AG09319 (cell line): ENCODE measurements at places on chromosomes 2 and 18.

DNA sequence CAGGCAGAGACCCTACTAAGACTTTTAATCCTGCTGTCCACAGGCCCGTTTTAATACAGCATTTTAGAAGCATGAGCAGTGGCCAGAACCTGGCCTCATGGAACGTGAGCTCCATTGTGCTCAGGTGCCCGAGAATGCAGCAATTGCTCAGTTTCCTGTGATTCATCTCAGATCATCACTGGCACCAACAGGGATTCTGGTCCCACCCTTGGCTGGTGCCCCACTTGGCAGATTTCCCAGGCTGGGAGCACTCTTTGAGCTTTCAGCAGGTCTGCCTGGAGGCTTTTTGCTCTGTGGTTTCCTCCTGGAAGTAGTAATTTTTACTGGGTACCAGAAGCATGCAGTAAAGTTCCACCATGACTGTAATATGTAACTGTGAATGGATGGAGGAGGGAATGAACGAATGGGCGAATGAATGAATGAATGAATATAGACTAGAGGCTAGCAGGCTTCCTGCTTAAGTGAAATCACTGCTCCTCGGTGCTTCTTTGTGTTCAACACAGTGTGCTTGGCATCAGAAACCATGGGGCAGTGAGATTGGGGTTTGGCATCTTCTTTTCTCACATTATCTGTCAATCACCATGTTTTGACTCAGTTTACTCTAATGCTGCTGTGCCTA, 312.9 kb downstream of the PRKCE start:
- peak; percentile 61 for DNase-seq

- no peak for DNase-seq
Observed at GRCh38 chr2:60331115-60331809, 222.2 kb downstream of the BCL11A start.

- no peak for DNase-seq
Observed at GRCh38 chr2:159612255-159612901, 4.0 kb downstream of the BAZ2B start.

- DNase-seq, result no peak
Observed at GRCh38 chr2:188085421-188085820, 206.3 kb upstream of the GULP1 start.

DNA sequence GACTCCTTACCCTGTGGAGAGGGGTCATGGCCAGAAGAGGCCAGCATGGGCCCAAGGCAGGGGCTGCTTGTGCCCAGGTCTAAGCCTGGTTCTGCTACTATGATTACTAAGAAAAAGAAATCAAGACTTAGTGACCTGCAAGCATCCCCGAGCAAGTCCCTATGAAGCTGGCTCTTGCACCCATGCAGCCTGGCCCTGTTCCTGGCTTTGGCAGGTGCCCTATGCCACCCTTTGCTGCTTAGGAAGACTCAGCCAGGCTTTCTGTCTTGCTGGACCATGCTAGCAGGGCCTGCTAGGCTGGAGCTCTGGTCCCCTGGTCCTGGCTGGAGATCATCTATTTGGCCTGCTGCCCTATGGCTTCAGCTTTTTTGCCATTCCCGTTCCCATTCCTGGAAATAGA, 309.4 kb upstream of the EPAS1 start:
- DNase-seq, result no peak

- no peak for DNase-seq
Observed at GRCh38 chr2:21097331-21097730, 26.4 kb upstream of the TDRD15 start.

DNA sequence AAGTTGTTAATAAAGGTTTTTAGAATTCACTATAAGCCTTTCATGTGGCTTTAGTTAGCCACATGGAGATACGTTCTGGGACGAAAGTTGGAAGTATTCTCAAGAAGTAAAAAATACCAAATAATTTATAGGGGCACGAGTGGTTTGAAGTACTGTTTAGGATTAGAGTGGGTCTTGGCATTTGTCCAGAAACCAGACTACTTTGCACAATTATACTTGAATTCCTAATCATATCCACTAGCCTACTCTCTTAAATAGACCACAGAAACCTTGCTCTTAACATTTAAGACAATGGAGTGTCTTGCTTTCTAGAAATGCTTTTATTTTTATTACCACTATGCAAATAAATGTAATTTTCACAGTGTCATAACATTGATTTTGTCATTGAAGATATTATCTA, 44.6 kb downstream of the UBE2E3 start:
- DNase-seq, result no peak

GRCh38 chr2:20523073-20523798, 76.4 kb downstream of the RHOB start:
- DNase-seq, result no peak

- no peak for DNase-seq
Observed at GRCh38 chr2:195694553-195694952, 37.5 kb downstream of the SLC39A10 start.

DNA sequence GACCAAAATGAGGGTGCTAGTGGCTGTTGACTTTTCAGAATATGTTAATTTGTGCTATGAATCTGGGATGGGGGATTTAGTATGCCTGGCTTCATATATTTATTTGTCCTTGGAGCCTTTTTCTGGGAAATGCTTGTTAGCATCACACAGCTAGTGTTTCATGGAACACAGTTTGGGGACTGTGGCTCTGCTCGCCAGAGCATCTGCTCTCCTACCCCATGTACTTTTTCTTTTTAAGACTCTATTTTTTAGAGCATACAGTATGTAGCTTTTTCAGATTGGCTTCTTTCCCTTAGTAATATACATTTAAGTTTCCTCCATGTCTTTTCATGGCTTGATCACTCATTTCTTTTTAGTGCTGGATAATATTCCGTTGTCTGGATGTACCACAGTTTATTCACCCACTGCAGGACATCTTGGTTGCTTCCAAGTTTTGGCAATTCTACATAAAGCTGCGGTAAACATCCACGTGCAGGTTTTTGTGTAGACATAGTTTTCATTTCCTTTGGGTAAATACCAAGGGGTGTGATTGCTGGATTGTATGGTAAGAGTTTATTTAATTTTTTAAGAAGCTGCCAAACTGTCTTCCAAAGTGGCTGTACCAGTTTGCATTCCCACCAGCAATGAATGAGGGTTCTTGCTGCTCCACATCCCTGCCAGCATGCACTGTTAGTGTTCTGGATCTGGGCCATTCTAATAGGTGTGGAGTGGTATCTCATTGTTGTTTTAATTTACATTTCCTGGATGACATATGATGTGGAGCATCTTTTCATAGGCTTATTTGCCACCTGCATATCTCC, 44.1 kb downstream of the EFR3B start:
- no peak for DNase-seq

DNA sequence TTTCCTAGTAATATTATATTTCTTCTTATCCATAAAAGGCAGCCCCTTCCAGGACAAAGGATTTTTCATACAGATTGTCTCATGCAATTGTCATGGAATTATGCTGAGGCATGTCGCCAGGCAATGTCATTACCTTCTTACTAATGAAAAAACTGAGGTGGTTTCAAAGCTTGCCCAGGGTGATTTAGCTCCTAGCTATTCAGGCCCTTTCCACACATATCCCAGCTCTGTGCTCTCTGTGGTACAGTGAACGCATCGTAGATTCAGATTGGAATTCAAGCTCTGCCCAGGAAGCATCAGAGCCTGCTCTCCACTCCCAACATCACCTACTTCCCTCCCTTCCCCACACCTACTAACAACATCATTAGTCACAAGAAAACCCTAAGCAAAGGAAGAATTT, 60.1 kb downstream of the ATP8B1 start:
- DNase-seq, result peak; percentile 36

DNA sequence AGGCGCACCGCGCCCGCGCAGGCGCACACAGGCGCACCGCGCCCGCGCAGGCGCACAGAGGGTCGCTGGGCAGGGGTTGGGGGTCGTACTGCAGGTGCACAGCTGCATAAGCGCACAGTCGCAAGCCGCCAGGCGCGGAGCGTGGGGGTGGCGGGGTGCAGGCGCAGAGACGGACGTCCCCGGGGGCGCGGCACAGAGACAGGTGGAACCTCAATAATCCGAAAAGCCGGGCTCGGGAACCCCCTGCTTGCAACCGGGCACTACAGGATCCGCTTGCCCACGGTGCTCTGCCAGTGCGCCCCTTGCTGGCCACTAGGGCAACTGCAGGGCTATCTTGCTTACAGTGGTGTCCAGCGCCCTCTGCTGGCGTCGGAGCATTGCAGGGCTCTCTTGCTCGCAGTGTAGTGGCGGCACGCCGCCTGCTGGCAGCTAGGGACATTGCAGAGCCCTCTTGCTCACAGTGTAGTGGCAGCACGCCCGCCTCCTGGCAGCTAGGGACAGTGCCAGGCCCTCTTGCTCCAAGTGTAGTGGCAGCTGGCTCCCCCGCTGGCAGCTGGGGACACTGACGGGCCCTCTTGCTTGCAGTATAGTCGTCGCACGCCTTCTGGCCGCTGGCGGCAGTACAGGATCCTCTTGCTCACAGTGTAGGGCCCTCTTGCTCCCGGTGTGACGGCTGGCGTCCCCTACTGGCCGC, 34.9 kb downstream of the FAM110C start:
- no peak for DNase-seq

- no peak for DNase-seq
Observed at GRCh38 chr2:190062053-190062452, 476 bp downstream of the MSTN start.

DNA sequence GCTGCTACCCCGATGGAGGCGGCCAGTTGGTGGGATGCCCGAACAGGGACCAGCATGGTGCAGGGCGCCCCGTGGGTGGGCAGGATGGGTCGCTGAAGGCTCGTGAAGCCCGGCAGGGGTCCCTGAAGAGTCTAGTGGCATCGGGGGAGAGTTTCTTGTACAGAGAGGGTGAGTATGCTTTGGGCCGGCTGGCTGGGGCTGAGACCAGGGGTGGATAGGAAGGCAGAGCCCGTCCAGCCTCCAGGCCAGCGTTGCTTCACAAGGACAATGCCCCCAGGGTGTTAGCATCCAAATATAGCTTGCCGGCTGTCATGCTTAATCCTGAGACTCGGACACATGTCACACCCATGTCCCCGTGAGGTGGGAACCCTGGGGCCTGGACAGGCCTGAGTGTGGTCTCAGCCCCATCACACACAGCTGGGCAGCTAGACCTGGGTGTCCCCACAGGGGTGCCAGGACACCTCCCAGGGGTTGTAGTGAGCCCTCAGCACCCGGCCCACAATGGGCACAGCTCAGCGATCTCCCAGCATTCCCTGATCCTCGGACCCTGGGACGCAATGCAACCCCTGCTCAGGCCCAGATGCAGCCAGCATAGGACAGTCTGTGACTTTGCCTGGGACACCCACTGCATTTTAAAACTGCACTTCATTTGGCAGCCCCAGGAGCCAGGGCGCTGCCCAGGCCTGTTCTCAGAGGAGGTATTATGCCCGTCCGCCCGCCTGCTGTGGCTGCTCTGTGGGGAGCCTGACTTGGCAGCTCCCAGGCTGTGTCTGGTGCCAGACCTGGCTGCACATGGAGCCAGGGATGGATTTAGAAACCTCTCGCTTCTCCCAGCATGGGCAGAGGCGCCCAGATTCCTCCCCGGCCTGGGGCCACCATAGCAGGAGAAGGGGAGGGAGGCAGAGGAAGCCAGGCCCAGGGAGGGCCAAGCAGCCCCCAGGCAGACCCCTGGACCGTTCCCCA, 36.4 kb downstream of the RAMP1 start:
- no peak for DNase-seq

DNA sequence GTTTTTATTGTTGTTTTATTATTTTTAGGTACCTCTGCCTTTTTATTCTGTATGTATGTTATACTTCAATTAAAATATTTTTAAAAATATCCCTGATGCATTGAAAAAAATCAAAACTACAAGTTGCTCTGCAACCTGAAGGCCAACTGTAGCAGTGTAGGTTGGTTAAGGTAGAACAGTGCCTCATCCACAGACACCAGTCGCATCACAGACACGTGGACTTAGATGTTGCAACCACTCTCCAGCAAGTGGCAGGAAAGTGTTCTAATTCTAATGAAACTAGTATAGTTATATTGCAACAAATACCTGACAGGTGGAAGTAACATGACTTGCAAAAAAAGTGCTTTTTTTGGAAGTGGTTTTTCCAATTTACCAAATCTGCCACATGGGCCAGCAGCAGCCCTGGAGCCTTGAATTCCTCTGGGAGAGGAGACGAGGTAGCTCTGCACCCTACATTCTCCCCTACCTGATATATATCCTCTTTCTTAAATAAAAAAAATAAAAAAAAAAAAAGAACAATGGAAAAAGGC, 28.4 kb upstream of the SLC3A1 start:
- DNase-seq, result no peak

GRCh38 chr2:32652555-32653209, 24.8 kb downstream of the TTC27 start:
- DNase-seq, result no peak

GRCh38 chr2:74070991-74071390, 76.7 kb downstream of the BOLA3 start:
- DNase-seq, result no peak

- no peak for DNase-seq
Observed at GRCh38 chr2:98654699-98655495, 46.5 kb downstream of the UNC50 start.

GRCh38 chr2:85015653-85016360, 44.8 kb downstream of the KCMF1 start:
- no peak for DNase-seq

- no peak for DNase-seq
Observed at GRCh38 chr2:176461809-176462670, 192.8 kb downstream of the MTX2 start.

GRCh38 chr2:138559641-138560040, 58.1 kb downstream of the SPOPL start:
- no peak for DNase-seq

- no peak for DNase-seq
Observed at GRCh38 chr2:5035057-5035488, 657.1 kb upstream of the SOX11 start.

GRCh38 chr2:216849987-216850386, 9.9 kb downstream of the TNP1 start:
- DNase-seq, result no peak

GRCh38 chr2:229884775-229885699, 36.8 kb downstream of the TRIP12 start:
- DNase-seq, result no peak

DNA sequence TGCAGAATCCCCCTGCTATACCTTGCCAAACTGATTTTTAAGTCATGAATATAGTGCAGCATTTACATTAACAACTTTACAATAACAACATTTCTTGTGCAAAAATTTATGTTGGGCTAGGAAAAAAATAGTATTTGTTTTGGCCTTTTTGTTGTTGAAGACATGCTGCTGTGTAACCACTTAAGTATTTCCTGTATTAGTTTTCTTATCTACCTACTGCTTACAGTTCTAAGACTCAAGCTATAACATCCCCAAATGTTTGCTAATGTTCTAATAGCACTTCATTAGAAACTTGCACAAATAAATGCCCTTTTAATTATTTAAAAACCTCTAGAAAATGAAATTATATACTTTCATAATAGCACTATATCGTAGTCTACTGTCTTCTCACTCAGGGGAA, 154.3 kb upstream of the DOCK10 start:
- no peak for DNase-seq
